Stimulated activated naive CD8-positive, alpha-beta T cell treated with anti-CD3 and anti-CD28 coated beads, Interleukin-15, Interleukin-2, amounts not matched to agents 100 U/mL and 50 U/mL, for 24 hours (primary cell): ENCODE measurements at places on chromosomes 11 and 22.

DNA sequence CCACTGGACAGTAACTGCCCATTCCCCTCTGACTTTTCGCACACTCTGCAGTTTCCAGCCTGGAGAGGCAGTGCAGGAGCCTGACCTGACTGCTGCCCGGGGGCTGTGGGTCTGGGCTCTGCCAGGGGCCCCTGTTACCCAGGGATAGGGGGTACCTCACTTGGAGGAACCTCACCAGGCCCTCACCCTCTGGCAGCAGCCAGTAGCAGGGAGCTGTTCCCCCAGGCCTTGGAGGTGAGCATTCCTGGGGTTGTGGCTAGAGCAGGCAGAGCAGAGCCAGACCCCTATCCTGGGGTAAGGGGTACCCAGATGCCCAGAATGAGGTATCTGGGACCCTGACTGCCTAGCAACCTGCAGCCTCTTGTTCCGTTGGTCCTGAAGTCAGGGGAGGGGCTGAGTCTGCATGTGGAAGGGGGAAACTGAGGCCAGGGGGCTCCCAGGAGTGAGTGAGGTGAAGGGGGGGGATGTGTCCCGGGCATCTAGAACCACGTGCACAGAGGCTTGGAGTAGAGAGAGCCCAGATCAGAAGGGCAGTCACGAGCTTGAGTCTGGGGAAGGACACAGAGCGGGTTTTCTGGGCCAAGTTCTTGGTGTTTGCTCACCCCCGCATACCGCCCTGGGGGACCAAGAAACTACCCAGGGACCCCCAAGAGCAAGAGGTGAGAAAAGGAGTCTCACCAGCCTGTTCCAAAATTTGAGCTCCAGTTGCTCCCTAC lies 43.9 kb upstream of the ACCSL start:
- no peak for DNase-seq

GRCh38 chr11:114061048-114061680 lies 1.7 kb downstream of the ZBTB16 start:
- DNase-seq: no peak

- no peak for DNase-seq
Measured at GRCh38 chr11:7892059-7892699, 38.9 kb downstream of the OR10A6 start.

- peak; percentile 1 for DNase-seq
Measured at GRCh38 chr11:2789331-2789730, 89.5 kb upstream of the KCNQ1OT1 start.

GRCh38 chr11:115503083-115503885 lies 931 bp downstream of the CADM1 start:
- DNase-seq: peak; percentile 21

DNA sequence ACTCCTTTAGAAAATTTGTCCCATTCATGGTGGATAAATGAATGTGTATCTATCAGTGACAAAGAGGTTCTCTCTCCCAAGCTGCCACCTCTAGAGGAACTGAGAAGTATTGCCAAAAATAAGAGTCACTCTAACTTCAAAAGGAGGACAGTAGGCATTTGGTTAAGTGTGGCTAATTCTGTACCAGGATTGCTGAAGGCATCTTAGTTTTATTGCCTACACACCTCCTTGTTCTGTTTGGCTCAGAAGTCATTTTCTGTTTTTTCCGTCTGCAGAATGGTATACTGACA lies 189.0 kb upstream of the MPPED2 start:
- no peak for DNase-seq

DNA sequence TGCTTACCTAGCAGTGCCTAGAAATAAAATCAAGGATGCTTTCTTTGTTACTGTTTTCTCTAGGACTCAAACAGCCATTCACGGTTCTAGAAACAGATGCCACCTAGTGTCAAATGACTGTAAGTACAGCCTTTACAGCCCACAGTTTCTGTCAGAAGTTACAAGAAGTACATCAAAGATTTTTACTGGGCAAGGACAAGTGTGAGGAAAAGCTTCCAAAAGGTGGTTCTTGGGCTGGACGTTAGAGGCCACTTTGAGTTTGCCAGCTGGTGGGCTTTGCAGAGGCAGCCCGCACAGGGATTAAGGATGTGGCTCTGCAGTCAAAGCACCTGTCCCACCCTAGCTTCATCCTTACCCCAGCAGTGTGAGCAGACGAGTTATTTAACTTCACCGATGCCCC lies 6.9 kb downstream of the KMT5B start:
- DNase-seq: no peak

GRCh38 chr22:37804881-37805809 lies 2.6 kb upstream of the GCAT start:
- peak; percentile 81 for DNase-seq

GRCh38 chr11:122874991-122875390 lies 7.6 kb upstream of the JHY start:
- DNase-seq: no peak

GRCh38 chr11:19982774-19983495 lies 177.3 kb downstream of the DBX1 start:
- no peak for DNase-seq

- no peak for DNase-seq
Measured at GRCh38 chr11:69369945-69370344, 76.0 kb downstream of the MYEOV start.

DNA sequence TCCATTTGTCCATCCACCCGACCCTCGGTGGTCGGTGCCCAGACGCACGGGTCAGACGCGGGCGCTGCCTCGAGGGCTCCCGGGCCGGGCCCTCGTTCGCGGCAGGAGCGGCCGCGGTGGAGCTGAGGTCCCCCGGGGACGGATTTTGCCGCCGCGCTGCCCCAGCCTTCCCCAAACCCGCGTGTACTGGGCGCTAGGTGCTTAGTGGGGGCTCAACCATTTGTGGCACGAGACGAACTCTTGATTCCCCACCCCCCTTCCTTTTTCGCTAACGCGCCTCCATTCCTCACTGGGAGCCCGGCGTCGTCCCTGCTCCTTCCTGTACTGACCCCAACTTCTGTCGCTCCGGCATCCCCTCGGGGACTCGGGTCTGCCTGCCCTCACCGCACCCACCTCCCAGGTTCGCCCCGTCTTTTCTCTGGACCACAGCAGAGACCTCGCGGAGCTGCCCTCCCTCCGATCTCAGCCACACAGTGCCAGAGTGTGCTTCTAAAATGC lies 789 bp upstream of the CBX7 start:
- no peak for DNase-seq

GRCh38 chr11:130458410-130458729 lies 9.9 kb downstream of the ADAMTS15 start:
- no peak for DNase-seq

DNA sequence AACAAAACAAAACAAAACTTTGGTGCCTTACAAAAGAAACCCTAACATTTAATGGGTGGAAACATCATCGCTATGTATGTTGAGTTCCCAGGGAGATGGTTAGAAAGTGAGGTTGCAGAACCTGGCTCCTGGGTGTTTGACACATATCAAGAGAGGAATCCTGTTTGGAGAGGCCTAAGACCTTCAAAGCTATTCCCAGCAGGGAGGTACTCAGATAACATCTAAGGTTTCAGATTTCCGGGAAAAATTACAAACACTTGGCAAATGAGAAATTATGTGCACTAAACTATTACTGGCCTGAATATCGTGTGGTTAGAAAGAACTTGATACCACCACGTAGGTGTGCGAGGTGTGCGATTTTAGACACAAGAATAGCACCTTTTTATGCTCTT lies 18.5 kb downstream of the TRIM5 start:
- DNase-seq: no peak

DNA sequence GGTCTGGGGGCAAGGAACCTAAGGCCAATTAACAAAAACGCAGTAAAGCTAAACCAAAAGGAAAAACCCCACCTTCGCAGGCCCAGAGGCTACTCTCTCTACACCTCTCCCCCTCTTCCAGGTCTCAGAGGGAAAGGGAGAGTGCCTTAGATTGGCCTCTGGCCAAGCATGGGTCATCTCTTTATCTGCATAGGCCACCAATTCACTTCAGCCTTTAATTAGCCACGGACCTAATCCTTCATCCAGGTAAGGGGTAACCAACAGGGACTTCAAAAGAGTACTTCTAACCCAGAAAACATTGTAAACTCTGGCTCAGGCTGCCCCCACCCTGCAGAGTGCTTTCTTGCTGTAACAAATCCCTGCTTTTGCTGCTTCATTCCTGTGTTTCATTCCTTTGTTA lies 9.4 kb downstream of the VSTM5 start:
- DNase-seq: no peak

GRCh38 chr11:57901756-57902155 lies 121.9 kb upstream of the OR9Q1 start:
- no peak for DNase-seq

DNA sequence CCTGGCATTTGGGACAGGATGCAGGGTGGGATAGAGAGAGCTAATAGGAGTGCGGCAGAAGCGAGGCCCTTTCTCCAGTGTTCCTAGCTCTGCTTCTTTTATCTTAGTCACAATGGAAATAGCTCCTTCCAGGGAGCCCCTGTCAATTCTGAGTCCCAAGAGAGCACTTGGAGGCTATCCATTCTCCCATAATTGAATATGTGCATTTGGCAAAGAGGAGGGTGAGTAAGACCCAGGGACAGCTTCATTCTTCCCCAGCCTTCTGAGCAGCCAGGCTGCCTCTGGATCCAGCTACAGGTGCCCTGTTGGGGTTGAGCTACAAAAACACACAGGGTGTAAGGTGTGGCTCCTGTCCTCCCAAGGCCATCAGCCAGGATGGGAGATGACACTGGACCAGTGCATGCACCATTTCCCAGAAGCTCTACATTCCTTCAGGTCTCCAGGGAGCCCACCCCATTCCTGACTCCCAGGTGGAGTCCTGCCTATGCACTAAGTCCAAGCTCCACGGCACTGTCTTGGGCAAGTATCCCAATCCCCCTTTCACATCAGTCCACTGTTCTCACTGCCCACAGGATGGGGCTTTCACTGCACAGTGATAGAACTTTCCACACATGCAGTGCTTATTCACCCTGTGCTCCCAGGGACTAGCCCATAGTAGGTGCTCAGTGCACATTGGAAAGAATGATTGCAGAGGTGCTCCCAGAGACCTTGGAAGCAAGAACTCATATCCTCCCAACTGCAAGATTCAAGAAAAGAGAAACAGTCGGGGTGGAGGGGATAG lies 6.2 kb downstream of the MS4A10 start:
- no peak for DNase-seq

GRCh38 chr22:17091851-17092250 lies 7.1 kb downstream of the IL17RA start:
- no peak for DNase-seq

DNA sequence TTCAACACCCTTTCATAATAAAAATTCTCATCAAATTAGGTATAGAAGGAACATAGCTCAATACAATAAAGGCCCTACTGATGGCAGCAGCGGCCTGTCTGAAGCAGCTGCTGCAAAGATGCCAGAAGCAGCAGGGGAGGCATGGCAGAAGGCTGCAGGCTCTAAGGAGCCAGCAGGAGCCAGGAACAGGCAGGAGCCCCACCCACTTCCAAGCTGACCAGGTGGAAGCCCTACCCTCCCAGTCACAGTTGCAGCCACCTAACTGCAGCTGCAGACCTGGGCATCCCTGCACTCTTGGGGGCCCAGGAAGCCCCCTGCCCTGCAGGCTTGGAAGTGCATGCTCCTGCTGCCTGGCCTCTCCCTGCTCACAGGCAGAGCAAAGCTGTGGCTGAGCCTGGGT lies 18.2 kb upstream of the OR6A2 start:
- no peak for DNase-seq

DNA sequence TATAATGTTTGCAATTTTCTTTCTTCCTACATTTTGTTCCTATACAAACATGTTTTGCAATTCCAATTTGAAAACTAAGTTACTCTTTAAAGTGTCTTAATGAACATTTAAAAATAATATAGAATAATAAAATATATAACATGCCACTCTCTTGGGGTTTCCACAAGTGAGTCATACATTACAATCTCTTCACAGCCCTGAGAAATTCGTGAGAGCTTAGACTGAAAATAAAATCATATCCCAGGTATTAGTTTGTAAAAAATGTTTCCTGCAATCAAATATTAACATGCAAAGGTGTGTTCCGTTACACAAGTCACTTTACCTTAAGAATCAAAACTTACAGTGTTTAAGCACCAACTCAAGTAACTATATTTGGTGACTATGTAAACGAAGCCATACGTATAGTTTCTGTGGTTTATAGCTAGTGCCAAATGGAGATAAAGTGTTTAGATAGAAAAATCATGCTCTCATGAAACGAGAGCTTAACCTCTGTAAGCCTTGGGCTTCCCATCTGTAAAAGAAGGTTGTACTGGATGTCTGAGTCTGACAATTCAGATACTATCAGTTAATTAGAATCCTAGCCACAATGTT lies 253.6 kb upstream of the ANO3 start:
- DNase-seq: no peak

GRCh38 chr11:13215149-13215548 lies 62.4 kb upstream of the BMAL1 start:
- no peak for DNase-seq

DNA sequence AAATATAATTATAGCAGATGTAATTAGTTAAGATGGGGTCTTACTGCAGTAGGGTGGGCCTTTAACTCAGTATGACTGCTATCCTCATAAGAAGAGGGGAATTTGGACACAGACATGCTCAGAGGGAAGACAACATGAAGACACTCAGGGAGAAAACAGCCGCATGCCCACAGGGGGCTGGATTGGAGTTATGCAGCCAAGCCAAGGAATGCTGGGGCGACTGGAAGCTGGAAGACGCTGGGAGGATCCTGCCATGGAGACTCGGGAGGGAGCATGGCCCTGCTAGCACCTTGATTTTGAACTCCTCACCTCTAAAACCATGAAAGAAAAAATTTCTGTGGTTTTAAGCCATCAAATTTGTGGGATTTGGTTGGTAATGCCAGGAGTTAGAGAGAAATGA lies 40.9 kb downstream of the PANX1 start:
- no peak for DNase-seq

GRCh38 chr11:44192462-44193100 lies 97.1 kb downstream of the EXT2 start:
- DNase-seq: no peak
